Sciatic nerve (tissue), 2 donors: ENCODE measurements at places on chromosomes 2 and 18.

DNA sequence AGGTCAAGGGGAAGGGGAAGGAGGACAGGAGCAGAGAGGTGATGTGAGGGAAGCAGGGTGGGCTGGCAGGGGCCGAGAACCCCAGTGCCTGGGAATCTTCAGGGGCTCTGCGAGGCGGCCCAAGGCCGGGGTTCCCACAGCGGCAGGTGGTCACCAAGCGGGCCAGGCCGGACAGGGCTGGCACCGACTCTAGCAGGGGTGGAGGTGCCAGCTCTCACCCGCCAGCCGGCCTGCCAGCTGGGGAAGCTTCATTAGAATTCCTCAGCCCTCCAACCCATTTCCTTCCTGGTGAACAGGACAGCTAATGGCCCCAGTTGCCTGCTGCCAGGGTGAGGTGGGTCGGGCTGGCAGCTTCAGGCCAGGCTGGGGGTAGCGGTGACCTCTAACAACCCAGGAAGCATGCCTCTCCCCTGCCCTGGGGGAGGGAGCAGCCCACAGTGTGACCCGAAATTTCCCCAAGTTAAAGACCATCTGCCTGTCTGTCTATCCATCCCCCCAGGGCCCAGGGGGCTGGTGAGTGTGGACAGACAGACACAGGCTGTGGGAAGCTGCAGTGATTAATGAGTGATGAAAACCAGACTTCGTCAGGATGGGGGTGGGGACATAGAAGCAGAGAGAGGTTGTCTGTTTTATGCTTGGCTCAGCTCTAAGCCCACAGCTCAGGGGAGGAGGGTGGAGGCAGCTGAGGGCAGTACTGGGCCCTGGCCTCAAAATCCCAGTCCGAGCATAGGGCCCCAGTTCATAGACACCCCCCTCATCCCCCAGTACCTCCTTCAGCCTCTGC is 144.1 kb downstream of the ZFP36L2 start:
- DNase-seq = no peak

- no peak for DNase-seq
Observed at GRCh38 chr2:45986509-45986908, 310.7 kb upstream of the EPAS1 start.

GRCh38 chr18:54075689-54076088 is 148.8 kb downstream of the MBD2 start:
- DNase-seq = no peak

GRCh38 chr2:206432193-206433082 is 10.9 kb upstream of the ADAM23 start:
- DNase-seq = no peak

DNA sequence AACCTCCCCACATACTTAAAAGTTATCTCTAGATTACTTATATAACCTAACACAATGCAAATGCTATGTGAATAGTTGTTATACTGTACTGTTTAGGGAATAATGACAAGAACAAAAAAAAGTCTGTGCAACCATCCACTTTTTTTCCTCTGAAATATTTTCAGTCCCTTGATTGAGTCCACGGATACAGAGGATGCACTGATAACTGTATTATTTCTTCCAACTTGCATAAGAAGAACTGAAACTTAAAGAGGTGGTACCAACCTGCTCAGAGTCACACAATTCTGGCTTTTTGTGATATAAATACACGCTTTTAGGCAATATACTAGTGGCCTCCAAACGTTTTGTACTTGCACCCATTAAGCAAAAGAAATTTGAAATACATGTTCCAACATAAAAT is 1.4 kb downstream of the SMC6 start:
- DNase-seq = no peak
